NCI-H774 (cell line): ENCODE measurements at places on chromosomes 13 and 19.

DNA sequence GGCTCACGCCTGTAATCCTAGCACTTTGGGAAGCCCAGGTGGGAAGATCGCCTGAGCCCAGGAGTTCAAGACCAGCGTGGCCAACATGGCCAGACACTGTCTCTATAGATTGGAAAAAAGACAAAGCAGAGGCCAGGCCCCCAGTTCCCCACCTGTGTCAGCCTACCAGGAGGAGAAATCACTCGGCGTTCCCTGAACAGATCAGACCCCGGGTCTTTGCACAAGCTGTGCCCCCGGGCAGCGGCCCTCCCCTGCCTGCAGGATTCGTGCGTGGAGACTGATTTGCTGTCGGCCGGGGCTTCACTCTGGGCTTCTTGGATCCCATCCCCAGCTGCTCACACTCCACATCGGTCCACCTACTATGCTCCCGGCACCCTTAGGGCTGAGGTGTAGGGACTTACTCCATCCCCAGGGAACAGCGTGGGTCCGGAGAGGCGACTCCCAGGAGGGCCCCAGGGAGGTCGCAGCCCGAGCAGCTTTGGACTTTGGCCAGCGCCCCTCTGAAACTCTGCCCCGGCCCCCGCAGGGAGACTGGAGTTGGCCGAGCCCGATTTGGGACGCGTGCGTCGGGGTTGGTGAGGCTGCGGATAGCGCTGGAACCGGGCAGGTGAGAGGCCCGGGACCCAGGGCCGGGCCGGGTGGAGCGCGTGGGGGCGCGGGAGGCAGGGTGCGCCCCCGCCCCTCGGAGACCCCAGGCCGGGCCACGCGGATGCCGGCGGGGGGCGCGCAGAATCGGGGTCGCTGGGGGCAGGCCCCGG, 515 bp upstream of the EFNA2 start:
- DNase-seq: no peak

- DNase-seq: no peak
Measured at GRCh38 chr13:102816708-102817107, 17.8 kb downstream of the BIVM start.

- DNase-seq: no peak
Measured at GRCh38 chr13:18212873-18213272, 968.8 kb downstream of the TUBA3C start.

- no peak for DNase-seq
Measured at GRCh38 chr19:58558623-58559274, 338 bp upstream of the UBE2M start.

DNA sequence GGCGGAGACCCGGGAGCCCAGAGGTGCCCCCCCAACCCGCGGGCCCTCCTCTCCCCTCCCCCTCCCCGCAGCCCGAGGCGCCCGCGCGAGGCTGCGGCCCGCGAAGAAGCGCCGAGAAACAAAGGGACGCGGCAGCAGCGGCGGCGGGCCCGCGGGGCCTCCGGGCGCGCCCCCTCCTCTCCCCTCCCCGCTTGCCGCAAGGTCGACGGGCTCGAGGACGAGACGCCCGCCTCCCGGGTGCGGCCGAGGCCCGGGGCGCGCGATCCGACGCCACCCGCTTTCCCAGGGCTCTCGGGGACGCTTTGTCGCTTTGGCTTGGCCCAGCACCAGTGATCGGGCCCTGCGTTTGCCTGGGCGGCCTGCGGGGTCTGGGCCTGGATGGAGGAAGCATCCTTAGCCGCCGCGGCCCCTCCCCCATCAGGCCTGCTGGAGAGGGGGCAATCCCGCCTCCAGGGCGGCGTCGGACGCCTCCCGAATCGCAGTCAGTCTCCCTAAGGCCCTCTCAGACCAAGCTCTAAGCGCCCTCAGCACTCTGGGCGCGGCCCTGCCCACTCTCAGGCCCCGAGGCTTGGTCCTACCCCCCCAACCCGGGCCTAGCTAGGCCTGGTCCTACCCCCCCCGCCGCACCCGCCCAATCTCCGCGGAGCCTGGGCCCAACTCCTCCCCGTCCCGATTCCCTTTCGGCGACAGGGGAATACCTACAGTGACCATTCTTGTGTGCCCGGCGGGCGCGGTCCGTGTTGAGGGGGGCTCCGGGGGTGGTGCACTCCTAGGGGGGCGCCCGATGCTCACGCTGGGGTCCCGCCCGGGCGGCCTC, 740 bp downstream of the ELAVL3 start:
- DNase-seq: no peak

DNA sequence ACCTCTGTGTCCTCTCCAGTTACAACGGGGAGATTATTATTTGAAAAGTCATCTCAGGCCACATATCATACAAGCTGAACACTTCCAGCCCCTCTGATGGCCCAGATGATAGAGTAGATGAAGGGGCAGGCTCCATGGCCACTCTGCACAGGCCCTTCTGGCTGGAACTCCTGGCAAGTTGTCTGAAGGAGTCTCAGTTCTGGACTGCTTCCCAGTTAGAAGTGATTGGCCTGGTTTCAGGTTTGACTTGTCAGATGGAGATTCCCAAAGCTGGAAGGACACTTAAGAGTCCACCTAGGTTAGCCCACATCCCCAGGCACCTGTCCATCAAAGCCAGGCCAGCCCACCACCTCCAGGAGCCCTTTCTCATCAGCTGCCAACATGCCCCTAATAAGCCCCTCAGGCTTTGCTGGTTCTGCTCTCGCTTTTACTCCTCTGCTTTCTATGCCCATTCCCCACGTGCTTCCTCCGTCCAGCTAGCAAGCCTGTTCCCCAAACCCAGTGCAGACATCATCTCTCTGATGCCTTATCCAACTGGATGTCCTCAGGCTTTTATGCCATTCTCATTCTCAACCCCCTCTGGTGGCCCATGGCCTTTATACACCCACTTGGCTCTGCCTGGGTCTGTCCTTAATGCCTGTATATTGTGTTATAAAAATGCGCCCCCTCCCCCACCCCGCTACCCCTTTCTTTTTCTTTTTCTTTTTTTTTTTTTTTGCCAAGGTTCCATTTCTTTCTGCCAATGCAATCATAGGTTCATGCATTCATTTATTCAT, 56.5 kb downstream of the HSPH1 start:
- DNase-seq: no peak

GRCh38 chr19:53868892-53869804, 1.5 kb downstream of the MYADM start:
- DNase-seq: no peak

DNA sequence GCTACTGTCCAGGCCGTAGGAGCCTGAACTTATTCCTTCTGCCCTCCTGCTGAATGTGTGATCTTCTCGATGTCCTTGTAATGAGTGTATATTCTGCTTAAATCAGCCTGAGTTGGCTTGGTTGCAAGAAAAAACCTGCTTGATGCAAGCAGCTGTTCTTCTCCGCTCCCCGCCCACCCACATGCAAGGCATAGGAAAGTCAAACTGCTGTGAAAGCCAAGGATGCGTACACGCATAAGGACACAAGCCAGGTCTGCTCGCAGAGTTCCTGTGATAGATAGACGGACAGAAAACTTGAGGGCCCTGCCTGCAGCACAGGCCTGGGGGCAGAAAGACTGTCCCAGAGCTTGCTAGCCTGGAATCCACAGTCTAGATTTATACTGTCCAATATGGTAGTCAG, 101.1 kb downstream of the DNAJC15 start:
- no peak for DNase-seq

GRCh38 chr13:45623516-45624090, 8.1 kb upstream of the ERICH6B start:
- DNase-seq: no peak

DNA sequence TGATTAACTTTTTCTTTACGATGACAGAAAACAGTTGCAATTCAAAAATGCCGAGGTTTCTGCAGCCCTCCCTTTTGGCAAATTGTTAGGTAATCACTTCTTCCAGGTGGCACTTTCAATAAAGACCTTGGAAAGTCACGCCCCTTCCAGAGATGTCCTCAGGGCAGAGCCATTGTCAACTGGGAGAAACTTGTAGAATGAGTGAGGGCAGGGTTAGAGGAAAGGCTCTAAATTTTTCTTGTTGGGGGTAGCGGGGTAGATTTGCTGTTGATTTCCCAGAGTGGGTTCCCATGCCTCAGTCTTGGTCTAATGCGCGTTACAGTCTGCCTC, 421.1 kb downstream of the FGF9 start:
- no peak for DNase-seq

DNA sequence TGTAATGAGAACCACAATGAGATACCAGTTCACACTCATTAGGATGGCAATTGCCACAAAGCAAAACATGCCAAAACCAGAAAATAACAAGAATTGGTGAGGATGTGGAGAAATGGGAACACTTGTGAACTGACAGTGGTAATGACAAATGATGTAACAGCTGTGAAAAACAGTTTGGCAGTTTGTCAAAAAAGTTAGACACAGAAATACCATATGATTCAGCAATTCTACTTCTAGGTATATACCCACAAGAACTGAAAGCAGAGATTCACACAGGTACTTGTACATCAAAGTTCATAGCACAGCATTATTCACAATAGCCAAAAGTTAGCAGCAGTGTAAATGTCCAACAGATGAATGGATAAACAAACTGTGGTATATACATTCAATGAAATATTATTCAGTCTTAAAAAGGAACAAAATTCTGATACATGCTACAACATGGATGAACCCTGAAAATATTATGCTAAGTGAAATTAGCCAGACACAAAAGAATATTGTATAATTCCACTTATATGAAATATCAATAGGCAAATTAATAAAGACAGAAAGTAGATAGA, 96.5 kb downstream of the UGGT2 start:
- no peak for DNase-seq

DNA sequence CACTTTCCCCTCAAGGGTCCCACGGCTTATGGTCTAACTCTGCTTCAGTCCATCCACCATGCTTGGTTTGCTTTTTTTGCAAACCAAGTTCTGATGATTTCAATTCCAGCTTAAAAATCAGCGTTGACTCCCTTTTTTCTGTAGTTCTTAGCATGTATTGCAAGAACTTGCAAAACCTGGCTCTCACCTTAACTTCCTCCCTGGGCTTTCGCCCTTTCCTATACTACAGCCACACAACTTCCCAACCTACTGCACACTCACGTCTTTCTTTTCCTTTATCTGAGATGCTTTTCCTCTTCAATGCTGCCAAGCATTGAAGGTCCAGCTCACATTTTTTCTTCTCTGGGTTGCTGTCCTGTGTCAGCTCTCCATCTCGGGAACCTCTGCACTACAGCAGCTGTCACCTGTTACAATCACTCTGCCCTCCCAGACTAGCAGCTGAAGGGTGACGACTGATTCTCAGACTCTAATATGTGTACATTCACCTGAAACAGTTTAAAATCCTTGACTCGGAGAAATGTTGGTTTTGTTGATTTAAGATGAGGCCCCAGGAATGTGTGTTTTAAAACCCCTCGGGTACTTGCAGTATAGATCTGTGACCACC, 143.7 kb downstream of the FREM2 start:
- no peak for DNase-seq

DNA sequence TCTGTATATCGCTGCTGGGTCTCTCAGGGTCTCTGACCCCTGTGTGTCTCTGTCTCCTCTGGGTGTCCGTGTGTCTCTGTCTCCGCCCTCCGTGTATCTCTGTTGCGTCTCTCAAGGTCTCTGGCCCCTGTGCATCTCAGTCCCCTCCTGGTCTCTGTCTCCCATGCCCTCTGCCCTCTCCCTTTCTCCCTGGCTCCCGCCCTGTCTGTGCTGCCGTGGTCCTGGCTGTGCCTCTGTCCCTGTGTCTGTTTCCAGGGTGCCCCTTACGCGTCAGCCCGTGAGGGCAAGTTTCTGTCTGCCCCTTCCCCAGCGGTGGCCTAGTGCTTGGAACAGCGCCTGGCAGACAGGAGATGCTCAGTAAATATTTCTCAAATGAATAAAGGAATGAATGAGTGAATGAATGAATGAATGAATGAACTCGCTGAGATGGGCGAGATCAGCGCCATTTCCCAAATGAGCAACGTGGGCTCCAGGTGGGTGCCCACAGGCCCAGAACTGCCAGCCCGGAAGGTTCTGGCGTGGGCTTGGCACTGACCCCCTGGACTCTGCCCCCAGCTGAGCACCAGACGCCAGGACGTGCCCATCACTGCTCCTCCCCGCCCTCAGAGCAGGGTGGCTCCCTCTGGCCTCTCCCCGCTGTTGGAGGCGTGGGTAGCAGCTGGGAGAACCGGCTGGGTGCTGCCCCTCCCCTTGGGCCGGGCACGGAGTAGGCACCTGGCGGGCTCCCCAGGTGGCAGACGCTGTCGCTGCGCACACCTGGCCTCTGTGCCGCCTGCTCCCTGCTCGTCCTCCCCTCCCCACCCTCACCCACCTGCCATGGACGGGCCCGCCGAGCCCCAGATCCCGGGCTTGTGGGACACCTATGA, at the start of gene SULT2B1:
Gene SULT2B1 (plus strand): TSS at position 736 of the 866 bp plus-strand sequence. CDS start 81 bp downstream, at position 817.
- peak; percentile 89 for DNase-seq

GRCh38 chr13:25494698-25495411, 123.1 kb downstream of the ATP8A2 start:
- DNase-seq: peak; percentile 13

DNA sequence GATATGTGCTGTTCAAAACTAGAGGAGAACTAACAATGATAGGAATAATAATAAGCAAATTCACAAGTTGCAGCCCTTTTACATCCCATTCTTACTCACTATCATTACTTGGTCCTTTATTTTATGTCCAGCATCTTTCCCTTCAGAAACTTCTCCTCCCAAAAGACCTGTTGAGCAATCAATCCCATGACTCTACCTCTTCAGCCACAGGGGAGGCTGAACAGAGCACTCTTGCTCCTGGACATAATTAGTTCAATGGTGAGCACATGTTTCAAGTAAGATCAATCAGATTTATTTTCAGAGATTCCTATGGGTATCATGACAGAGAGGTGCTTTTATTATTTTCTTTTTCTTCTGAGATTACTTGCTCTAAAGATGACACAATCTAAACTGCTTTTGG, 260.0 kb downstream of the COG6 start:
- no peak for DNase-seq

- DNase-seq: no peak
Measured at GRCh38 chr13:65508745-65509144, 1721.4 kb downstream of the PCDH9 start.

DNA sequence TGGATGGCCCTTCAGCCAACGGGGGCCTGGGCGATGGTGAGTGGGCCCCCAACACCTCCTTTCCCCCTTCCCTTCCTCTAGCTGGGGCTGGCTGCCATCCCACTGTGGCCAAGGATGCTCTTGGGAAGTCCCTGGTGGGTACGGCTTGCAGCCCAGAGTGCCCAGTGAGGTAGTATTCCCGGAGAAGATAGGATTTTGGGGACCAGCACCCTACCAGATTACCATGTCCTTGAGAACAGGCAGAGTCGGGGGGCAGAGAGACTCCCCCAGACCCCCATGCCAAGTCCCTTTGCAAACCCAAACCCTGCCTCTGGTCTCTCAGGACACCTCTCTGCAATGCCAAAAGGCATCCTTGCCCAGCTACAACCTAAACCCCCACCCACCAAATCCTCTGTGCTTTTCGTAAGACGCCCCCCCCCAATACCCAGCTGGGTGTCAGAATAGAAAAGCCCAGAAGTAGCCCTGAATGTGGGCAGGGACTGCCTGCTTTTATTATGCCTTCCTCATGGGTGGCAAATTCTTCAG, 1.7 kb downstream of the HIF3A start:
- DNase-seq: no peak

DNA sequence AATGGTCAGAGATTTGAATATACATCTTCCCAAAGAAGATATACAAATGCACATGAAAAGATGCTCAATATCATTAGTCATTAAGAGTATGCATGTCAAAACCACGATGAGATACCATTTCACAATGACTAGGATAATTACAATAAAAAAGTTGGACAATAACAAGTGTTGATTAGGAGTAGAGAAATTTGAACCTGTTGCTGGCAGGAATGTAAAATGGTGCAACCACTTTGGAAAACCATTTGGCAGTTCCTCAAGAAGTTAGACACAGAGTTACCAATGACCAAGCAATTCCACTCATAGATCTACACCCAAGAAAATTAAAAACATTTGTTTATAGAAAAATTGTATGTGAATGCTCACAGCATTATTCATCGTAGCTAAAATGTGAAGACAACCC, 33.2 kb upstream of the STARD13 start:
- no peak for DNase-seq

- DNase-seq: no peak
Measured at GRCh38 chr13:94567581-94567980, 28.4 kb downstream of the TGDS start.
